CD4-positive, alpha-beta T cell (primary cell): ENCODE measurements at places on chromosomes 16 and 17.

DNA sequence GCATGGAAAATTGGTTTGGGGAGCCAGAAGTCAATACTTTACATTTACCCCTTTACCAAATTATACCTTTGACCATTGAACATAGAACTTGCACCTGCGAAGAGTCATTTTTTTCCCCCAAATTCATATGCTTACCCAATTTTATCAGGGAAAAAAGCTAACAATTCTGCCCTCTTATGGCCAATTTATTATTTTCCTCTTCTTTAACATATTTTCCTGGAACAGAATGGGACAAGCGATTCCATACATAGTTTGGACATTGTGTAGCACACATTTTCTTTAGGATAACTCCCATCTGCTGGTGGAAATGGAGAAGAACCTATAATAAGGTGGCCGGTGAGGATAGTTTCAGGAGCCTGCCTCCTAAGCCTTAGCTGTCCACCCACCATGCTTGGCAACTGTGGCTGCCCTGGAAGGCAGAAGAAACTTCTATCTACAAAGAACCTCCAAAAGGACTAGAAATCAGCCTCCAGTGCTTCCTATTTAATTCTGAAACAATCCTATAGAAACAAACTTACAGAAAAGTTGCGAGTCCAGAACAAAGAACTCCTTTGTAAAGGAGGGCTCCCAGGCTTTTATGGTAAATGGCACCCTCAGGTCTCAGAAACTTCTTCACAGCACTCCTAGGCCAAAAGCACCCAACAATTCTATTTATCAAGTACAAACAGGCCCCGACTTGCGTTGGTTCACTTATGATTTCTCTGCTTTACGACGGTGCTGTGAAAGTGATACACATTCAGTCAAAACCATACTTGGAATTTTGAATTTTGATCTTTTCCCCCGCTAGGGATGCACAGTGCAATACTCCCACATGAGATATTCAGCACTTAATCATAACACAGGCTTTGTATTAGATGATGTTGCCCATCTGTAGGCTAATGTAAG, 64.1 kb upstream of the CACNG4 start:
- no peak for DNase-seq

DNA sequence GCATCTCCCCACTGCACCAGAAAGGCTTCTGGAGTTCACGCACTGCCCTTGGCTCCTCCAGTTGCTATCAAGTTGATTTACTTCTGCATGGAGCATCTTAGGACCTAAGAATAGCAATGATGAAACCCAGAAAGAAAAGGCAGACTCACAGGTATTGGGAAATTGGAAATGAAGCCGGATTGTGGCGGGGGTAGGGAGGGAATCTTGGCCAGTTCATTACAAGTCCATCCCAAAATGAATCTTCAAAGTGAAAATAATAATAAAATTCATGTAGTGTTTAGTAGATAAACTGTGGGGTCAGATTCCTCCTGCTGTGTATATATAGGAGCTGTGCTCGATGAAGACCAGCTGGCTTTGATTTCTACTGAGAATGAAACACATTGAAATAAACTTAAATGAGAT, 33.7 kb downstream of the TEKT3 start:
- no peak for DNase-seq

GRCh38 chr17:29180034-29180787, at the start of gene MYO18A:
TSS of gene MYO18A (minus strand) at chr17:29180398. CDS start at chr17:29166940, 13,458 bp downstream.
- peak; percentile 81 for DNase-seq

DNA sequence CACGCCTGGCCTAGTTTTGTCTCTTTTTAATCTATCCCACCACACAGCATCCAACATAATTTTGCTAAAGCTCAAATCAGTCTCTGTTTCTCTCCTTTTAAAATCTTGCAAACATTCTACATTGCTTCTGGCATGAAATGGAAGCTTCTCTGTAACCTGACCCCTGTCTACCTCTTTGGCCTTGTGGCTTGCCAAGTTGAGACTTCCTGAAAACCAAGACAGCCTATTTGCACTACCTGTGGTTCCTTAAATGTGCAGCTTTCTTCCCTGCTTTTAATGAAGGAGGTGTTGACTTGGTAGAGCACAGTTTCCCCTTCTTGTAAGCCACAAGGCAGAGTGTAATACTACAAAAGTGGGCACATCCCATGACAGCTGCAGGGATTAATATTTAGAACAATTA, 6.0 kb upstream of the CCL3 start:
- DNase-seq, result no peak

- no peak for DNase-seq
Observed at GRCh38 chr17:10042589-10043244, 137.6 kb upstream of the RCVRN start.

- no peak for DNase-seq
Observed at GRCh38 chr17:11331547-11332513, 90.8 kb downstream of the SHISA6 start.

DNA sequence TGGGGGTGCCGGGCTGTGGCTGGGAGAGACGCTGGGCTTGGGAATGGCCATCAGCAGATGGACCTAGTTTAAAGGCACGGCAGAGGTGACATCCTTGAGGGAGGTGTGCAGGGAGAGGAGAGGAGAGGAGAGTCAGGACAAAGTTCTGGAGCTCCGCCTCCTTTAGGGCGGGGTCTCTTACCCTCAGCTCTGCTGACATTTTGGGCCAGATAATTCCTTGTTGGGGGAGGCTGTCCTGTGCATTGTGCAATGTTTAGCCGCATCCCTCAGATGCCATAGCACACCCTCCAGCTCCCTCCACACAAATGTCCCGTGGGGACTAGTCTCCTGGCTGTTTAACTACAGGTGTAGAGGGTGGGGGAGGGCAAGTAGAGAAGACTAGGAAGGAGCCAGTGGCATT, 48.3 kb downstream of the ARHGAP23 start:
- no peak for DNase-seq

DNA sequence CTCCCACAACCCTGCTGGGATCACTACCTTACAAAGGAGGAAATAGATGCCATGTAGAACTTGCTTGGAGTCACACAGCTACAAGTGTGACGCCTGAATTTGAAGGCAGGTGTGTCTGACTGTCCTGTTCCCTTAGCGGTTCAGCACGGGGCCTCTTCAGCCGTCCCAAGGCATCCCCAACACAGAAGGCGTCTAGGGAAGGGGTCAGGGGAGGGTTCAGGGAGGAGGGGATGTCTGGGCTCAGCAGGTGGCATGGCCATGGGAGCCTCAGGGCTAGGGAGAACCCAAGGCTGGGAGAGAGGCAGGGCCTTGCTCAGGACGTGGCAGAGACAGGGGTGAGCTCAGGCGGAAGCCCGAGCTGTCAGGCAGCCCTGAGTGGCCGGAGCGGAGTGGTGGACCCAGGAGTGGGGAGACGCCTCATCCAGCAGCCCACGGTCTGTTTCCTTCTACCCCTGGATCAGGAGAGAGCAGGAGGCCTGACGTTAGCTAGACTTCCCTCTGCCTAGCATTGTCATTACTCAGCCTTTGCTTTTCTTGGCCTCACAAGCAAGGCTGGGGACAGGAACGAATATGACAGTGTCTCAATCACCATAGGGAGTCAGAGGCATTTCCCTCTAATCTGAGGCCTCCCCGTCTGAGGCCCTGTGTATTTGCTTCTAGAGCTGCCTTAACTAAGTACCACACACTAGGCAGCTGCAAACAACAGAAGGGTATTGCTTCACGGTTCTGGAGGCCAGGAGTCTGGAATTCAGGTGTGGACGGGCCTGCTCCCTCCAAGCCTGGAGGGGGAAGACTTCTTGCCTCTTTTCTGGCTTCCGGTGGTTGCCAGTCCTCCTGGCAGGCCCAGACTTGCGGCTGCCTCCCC, 31.3 kb upstream of the ANKRD40CL start:
- no peak for DNase-seq

DNA sequence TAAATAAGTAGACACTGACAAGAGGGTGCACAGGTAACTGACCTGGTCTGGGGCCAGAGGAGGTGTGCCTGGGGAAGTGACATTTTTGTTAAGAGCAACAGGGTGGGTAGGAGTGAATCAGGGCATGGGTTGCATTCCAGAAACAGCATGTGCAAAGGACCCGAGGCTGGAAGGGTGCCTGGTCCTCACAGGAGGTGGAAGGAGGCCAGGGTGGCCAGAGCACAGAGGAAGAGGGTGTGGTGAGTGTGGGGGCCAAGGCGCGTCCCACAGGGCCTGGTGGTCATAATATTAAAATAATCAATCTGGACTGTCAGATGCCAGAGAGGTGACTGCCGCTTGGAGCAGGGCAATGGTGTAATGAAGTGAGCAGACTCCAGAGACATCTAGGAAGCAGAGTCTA, 14.3 kb downstream of the ARHGAP23 start:
- DNase-seq, result no peak

DNA sequence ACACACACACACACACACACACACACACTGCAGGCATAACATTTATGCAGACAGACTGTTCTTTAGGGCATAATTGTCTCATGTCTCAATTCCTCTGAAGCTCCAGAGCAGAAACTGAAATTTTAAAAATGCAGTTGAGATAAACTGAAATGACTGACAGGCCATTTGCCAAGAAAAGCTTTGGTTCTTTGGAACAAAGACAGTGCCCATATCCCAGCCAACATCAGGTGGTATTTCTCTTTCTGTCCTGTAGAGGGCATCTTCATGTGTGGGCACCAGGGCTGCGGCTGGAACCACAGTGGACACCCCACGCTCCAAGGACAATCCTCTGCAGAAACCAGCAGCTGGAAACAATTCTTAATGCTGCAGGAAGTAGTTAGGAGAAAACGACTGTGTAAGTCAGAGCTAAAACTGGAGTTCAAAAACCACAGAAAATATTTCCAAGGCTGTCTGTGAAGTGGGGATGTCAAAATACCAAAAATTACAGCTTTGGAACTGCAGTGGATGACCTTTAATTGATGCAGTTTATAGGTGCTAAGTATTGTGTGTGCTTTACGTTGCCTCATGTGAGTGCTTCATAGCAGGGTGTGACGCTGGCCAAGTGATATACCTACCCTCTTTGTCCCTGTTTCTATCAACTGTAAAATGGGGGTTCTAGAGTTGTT, 10.6 kb upstream of the MEFV start:
- DNase-seq, result no peak

GRCh38 chr17:36001862-36002603, 680 bp upstream of the CCL15 start:
- no peak for DNase-seq

GRCh38 chr17:46873941-46874645, 22.7 kb downstream of the WNT9B start:
- no peak for DNase-seq

- no peak for DNase-seq
Observed at GRCh38 chr16:71426880-71427615, 14.8 kb downstream of the TLE7 start.

GRCh38 chr16:12763517-12763916, 40.2 kb downstream of the CPPED1 start:
- no peak for DNase-seq

- peak; percentile 54 for DNase-seq
Observed at GRCh38 chr17:17176341-17176740, 29.8 kb downstream of the PLD6 start.

- DNase-seq, result no peak
Observed at GRCh38 chr16:12257926-12258561, 281.5 kb downstream of the SNX29 start.

- DNase-seq, result no peak
Observed at GRCh38 chr16:69613378-69614154, 47.8 kb downstream of the NFAT5 start.

GRCh38 chr17:35373534-35373983, at the start of gene SLFN11:
TSS of gene SLFN11 (minus strand) at chr17:35373621. CDS start at chr17:35363807, 9,814 bp downstream.
- DNase-seq, result peak; percentile 71

DNA sequence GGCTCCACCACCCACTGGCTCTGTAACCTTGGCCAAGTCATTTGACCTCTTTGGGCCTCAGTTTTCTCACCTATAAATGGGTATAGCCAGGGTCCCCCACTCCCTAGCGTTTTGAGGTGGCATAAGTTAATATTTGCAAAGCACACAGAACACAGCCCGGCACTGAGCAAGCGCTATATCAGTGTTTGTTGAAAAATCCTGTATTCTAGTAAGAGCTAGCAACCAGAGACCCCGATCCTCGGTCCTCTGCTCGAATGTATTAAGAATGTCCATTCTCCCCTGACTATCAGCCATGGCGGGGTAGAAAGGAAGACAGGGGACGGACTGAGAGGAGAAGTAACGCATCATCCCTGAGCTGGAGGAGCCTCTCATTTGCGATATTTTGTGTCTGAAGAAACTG, 131.2 kb downstream of the IRF8 start:
- no peak for DNase-seq

DNA sequence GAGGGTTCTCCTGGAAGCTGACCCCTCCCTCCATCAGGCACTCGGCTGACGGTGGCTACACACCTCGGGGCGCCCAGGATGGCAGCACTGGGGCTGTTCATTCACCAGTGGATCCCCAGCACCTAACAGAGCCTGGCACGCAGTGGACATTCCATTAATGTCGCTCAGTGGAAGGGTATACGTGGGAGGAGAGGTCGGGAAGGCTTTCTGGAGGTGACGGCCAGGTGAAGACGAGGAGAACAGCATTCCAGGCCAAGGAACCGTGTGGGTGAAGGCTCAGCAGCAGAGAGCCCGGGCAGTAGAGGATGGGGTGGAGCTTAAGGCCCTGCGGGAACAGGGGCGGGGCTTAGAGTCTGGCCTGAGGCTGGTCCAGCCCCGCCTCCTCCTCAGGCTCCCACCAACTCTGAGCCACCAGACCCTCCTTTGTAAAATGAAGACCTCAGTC, 2.5 kb upstream of the HS3ST6 start:
- no peak for DNase-seq

GRCh38 chr17:76546556-76547182, 6.8 kb downstream of the PRCD start:
- no peak for DNase-seq

- DNase-seq, result no peak
Observed at GRCh38 chr17:49946964-49947584, 21.9 kb upstream of the DLX4 start.

- no peak for DNase-seq
Observed at GRCh38 chr17:78346605-78347250, 13.1 kb downstream of the SOCS3 start.

- no peak for DNase-seq
Observed at GRCh38 chr16:67257486-67258160, 8.8 kb downstream of the SLC9A5 start.

GRCh38 chr16:88487920-88488851, 35.1 kb downstream of the ZFPM1 start:
- no peak for DNase-seq

DNA sequence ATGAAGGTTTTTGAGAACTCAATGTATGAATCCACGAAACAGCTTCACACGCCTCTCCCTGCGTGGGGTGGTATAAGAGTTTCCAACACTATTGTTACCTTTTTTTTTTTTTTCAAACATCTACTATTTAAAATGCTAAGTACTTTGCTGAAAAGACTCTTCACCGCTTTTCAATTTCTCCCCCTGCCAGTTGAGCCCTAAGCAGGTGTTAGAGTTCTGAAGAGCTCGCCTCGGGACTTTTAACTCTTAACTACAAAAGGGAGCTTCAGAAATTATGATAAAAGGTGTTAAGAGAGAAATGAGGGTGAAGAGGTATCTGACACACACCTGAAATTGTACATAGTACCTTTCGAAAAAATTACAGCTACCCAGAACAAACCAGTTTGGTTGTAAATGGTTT, 20.9 kb upstream of the PSMD7 start:
- DNase-seq, result no peak

GRCh38 chr16:83952940-83953795, at the start of gene OSGIN1:
TSS of gene OSGIN1 (plus strand) at chr16:83953240. CDS start at chr16:83957672, 4,432 bp downstream.
- peak; percentile 50 for DNase-seq
